ENCODE measurements at places on chromosomes 4 and X.

- DNase-seq: no peak
Measured at GRCh38 chrX:34909151-34909550, 33.4 kb upstream of the FAM47B start.

- no peak for DNase-seq
Measured at GRCh38 chr4:188971125-188971524, 831.9 kb downstream of the TRIML1 start.

GRCh38 chrX:17559728-17560379, 177.4 kb upstream of the SCML1 start:
- no peak for DNase-seq

DNA sequence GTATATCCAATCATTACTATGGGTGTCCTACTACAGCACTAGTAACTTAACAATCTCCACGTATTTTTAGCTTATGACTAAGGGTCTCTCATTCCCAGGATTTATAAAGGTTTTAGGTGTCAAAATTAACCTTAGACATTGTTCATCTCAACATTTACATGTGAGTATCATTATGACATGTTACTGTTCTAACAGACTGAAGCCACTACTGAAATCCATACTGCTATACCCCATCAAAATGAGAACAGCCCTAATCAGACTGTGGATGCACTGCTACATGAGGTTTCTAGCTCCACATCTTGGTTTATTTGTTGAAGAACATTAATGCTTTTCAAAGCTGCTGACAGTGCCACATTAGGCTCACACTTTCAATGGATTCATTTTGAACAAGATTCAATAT, 35.6 kb upstream of the TXK start:
- DNase-seq: no peak

DNA sequence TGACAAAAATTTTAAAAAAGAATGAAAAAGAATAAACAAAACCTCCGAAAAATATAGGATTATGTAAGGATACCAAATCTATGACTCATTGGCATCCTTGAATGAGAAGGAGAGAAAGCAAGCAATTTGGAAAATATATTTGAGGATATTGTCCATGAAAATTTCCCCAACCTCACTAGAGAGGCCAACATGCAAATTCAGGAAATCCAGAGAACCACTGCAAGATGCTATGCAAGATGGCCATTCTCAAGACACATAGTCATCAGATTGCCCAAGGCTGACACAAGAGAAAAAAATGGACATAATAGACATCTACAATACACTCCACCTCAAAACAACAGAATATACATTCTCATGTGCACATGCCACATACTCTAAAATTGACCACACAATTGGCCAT, 135.9 kb upstream of the SPANXB1 start:
- no peak for DNase-seq

DNA sequence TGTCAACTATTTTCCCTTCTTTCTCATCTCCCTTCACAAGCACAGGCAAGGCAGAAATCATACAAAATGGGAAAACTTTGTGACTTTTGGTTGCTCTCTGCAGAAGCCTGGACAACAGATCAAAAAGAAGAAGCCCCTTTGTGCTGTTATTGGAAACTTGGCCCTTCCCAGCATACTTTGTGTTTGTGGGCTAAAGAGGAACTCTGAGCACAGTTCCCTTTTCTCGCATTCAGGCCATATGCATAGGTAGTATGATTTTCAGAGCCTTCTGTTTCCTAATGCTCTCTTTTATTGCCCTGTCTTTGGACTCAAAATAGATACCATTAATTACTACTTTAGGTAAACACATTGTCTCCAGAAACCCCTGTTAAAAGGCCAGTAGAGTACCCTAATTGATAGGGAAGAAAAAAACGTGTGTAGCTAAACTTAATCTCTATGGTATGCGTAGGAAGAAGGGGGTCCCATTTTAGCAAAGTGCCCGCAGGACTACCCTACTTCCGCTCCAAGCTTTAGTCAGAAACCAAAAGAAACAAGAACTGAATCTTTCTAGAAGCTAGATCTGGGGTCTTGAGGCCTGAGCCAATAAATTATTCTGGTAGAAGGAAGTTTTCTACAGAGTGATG, 26.6 kb downstream of the VSIG4 start:
- DNase-seq: no peak

GRCh38 chr4:120964596-120964995, 42.1 kb upstream of the PRDM5 start:
- DNase-seq: no peak

- no peak for DNase-seq
Measured at GRCh38 chrX:80537096-80537495, 116.8 kb downstream of the TENT5D start.

GRCh38 chr4:7169134-7169533, 23.2 kb upstream of the SORCS2 start:
- DNase-seq: peak; percentile 11

- no peak for DNase-seq
Measured at GRCh38 chrX:153465691-153466380, 4.5 kb downstream of the HAUS7 start.

GRCh38 chr4:63430105-63430504, 979.1 kb downstream of the TECRL start:
- no peak for DNase-seq

DNA sequence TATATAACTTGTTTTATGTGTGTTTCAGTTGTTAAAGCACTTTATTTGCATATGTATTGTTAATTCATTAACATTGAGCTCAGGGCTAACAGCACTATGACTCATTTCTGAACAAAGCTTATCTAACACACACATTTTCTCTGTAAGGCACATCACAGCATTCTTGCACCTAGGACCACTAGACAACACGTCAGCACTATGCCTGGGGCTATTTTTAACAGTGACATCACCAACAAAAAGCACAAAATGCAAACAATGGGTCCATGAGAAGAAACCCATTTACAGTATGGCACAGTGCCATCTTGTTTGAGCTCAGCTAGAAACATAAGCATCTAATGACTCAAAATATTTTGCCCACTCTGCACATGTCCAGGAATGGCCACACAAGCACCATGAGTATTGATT, 124.4 kb downstream of the RELL1 start:
- DNase-seq: no peak

DNA sequence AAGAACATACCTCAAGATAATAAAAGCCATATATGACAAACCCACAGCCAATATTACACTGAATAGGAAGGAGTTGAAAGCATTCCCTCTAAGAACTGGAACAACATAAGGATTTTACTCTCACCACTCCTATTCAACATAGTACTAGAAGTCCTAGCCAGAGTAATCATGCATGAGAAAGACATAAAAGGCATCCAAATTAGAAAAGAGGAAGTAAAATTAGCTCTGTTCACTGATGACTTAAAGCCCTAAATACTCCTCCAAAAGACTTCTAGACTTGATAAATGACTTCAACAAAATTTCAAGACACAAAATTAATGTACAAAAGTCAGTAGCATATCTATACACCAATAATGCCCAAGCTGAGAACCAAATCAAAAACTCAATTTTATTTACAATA, 235.7 kb downstream of the NKX6-1 start:
- DNase-seq: no peak

GRCh38 chr4:4401036-4401435, 14.1 kb downstream of the NSG1 start:
- DNase-seq: no peak

DNA sequence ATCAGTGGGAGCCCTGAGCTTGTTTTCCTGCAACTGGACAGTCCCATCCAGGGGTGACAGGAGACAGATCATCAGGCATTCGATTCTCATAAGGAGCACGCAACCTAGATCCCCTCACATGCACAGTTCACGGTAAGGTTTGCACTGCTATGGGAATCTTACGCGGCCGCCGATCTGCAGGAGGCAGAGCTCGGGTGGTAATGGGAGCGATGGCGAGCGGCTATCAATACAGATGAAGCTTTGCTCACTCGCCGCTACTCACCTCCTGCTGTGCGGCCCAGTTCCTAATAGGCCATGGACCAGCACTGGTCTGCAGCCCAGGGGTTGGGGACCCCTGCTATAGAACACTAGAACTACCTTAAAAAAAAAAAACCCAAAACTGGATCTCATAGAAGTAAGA, 45.4 kb downstream of the ARSD start:
- DNase-seq: no peak

DNA sequence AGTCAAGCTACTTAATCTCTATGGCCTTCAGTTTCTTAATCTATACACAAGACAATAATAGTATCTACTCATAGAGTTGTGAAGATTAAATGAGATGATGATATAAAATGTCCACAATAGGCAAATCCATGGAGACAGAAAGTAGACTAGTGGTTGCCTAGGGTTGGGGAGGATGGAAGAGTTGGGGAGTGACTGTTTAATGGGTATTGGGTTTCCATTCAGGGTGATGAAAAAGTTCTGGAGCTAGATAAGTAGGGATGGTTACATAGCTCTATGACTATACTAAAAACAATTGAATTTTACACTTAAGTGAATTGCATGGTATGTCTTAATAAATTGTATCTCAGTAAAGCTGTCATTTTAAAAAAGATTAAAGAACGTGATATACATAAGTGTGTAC, 35.7 kb downstream of the BCORL1 start:
- DNase-seq: no peak

- no peak for DNase-seq
Measured at GRCh38 chr4:99755223-99755944, 61.2 kb upstream of the DAPP1 start.

DNA sequence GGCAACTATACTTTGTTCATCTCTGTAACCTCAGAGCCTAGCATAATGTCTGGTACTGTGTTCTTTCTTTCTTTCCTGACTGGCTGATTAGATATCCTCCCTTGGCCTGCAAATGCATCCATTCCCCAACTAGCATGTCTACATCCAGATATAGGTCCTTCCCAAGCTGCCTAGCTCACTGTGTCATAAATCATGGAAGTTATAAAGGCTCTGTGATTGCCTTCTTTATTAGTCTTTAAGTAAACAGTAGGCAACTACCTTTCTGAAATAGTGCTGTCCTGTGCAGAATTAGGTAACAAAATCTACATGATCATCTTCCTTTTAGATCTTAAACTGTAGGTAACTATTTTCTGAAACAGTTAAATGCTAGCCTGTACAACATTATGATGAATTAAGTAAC, 224.5 kb downstream of the DLG3 start:
- no peak for DNase-seq

DNA sequence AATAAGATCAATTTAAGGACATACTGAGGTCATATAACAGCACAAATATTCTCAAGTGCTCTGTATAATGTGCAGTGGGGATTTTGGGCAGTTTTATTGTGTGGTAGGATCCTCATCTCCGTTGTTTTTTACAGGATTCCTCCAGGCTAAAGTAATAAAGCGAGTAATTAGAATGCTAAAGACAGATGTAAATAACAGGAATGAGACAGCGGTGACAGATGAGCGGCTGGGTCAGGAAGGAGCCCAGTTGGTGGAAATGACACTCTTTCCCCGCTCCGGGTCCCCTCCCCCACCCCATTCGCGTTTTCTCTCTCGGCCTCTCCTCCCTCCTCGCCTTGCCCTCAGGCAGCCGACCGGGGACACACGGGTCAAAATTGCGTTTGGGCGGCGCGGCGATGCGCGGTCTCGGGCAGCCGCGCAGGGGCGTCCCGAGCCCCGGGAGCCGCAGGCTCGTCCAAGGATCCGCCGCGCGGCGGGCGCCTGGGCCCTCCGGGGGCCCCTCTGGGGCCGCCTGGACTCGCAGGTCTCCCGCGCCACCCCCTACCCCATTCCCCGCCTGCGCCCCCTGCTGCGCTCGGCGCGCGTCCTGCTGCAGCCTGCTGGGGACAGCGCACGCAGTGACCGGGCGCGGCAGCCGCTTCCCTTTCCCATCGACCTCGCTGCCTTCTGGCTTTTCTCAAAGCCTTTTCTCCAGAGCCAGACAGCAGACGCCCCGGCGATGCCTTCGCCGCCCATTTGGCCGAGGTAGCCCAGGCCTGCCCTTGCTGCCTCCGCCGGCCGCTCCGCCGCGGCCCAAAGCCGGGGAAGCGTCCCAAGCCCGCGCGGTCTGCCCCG, 16.2 kb downstream of the POU4F2 start:
- no peak for DNase-seq

DNA sequence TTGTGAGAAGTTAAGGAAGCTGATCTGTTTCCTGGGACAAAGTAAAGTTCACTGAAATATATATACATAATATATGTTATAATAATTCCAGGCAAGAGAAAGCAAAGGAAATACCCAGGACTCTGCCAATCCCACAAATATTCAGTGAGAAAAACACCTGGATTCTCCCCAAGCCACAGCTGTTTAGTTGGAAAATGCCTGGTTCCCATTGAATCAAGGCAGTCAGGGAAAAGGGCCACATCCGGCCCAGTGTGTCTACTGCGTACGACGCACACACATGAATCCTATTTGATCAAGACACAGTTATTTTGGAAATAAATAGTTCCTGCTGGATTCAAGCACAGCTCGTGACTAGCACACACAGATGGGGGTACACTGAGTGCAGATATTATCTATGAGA, 6.3 kb upstream of the DCHS2 start:
- DNase-seq: no peak

GRCh38 chr4:67614186-67614585, 55.7 kb downstream of the STAP1 start:
- DNase-seq: no peak

GRCh38 chr4:184259866-184260265, 42.2 kb upstream of the ENPP6 start:
- no peak for DNase-seq

DNA sequence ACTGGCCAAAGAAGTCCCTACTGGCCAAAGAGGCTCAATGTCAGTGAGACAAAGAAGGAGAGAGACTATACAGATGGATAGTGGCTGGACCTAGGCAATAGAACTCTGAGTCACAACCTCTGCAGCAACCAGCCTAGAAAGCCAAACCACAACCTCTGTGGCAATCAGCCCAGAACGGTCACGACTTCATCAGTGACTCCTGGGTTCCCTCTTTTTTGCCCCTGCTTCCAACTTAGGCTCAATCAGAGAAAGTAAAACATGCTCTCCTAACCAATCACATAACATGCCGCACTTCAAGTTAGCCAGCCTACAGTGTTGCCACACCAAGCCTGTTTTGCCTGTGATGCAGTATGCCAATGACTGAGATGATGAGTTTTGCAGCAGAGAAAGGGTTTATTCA, 203.4 kb downstream of the ANAPC10 start:
- DNase-seq: no peak

GRCh38 chrX:148133105-148133725, 152.1 kb downstream of the FMR1NB start:
- DNase-seq: no peak

GRCh38 chr4:59540311-59540710, 1659.8 kb upstream of the ADGRL3 start:
- no peak for DNase-seq

DNA sequence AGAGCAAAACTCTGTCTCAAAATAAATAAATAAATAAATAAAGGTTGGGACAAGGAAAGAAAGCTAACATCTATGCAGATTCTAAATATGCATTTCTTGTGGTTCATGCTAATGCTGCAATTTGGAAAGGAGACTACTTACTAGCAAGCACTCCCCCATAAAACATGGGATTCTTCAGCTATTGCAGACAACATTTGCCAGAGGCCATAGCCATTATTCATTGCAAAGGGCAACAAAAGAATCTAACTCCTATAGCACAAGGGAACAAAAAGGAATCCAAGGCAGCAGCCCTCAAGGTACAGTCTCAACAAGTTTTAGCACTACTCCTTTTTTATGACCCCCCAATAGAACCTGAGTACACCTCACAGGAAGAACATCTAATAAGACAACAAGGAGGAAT, 8.0 kb upstream of the HERC5 start:
- no peak for DNase-seq
